Choroid plexus epithelial cell (primary cell): ENCODE measurements at places on chromosomes 16 and 17.

DNA sequence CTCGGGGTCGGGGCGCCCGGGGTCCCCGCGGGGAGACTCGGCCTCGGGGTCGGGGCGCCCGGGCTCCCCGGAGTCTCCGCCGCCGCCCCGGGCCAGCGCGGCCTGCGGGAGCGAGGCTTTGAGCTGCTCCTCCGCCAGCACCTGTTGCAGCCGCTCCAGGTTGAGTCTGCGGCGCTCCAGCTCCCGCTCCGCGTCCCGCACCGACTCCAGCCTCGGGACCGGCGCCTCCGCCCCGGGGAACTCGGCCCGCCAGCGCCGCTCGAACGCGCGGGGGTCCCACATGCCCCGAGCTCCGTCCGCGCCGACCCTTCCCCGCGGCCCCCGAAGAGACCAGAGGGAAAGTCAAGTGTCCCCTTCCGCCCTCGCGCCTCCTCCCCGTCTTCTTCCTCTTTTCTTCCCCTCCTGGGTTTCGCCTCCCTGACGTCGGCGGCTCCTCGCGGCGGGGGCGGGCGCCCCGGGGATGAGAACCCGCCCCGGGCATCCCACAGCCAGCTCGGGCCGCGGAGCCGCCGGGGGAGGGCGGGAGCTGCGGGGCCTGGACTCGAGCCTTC, 40.8 kb upstream of the BHLHA9 start:
- peak; percentile 10 for DNase-seq

DNA sequence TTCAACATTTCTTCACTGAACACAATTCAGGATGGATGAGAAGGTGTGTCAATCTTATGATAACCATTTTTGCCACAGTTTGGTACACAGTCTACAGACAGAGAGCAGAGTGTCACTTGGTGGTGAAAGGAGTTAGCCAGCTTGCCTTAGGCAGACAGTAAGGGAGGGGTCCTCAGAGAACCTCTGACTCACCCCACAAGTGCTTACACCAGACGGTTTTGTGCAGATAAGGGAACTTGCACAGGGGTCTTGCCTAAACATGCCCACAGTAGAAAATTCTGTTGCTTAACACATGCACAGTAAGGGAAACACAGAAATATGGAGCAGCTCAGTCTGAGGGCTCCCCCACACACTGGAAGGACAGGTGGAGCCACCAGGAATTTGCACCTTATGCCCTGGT, 204.5 kb upstream of the CDH8 start:
- DNase-seq: no peak

- no peak for DNase-seq
Observed at GRCh38 chr17:39261286-39261685, 35.5 kb upstream of the STAC2 start.

GRCh38 chr17:35242158-35242804, 591 bp upstream of the SLFN5 start:
- DNase-seq: peak; percentile 47

- DNase-seq: no peak
Observed at GRCh38 chr17:74930535-74931036, 5.1 kb upstream of the OTOP3 start.
